SK-N-SH treated with all-trans-retinoic acid at 6 μM for 48 hours (cell line): ENCODE measurements at places on chromosomes 1 and 21.

DNA sequence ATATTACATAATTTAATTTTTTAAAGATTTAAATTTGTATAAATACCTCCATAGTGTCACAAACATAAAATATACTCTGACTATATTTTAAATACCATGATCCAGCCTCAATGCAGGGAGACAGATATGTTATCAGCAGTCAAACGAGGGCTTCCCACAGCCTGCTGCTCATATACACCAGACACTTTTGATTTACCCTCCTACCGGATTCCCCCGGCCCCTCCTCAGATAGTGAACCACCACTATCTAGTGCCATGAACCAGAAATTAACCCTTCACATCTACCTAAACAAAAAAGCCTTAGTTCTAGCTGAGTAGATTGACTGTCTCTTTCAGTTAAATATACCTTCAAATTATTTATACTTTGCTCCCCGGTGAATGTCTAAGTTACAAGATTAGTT, 52.4 kb upstream of the C1orf53 start:
- ATAC-seq: no peak

GRCh38 chr1:111952125-111952657, 37.3 kb downstream of the KCND3 start:
- ATAC-seq: no peak

GRCh38 chr1:114023377-114023776, 44.1 kb downstream of the OLFML3 start:
- ATAC-seq: no peak

DNA sequence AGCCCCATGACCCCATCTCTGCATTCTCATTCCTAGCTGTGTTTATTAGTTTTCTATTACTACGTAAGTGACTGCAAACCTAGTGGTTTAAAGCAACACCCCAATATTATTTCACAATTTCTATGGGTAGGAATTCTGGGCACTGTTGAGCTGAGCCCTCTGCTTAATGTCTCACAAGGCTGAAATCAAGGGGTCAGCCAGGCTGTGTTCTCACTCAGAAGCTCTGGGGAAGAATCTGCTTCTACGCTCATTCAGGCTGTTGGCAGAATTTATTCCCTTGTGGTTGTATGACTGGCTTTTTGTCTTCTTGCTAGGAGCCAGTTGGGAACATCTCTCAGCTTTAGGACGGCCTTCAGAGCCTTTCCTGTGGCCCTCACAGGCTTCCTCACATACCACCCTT, 181.0 kb downstream of the GIPC2 start:
- ATAC-seq: no peak

DNA sequence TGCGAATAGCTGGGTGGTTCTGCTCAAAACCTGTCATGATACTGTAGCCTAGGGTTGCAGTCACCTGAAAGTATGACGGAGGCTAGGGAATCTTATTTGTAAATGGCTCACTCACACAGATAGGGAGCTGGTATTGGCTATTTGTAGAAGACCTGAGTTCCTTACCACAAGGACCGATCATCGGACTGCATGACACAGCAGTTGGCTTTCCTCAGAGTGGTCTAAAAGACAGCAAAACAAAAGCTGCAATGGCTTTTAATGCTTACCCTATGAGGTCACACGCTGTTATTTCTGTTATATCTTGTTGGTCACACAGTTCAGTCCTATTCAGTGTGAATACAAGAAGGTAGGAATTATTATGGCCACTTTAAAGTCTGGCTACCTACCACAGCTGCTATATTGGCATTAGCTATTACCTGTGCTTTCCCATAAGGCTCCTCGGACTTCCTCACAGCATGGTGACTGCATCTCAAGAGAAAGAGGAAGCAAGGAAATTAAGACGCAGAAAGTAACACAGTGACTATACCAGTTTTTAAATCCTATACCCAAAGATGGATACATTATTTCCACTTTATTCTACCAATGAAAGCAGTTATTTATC, 68.4 kb upstream of the LRRC7 start:
- no peak for ATAC-seq

- peak; percentile 94 for ATAC-seq
Measured at GRCh38 chr1:89804642-89805237, 16.1 kb upstream of the LRRC8D start.

DNA sequence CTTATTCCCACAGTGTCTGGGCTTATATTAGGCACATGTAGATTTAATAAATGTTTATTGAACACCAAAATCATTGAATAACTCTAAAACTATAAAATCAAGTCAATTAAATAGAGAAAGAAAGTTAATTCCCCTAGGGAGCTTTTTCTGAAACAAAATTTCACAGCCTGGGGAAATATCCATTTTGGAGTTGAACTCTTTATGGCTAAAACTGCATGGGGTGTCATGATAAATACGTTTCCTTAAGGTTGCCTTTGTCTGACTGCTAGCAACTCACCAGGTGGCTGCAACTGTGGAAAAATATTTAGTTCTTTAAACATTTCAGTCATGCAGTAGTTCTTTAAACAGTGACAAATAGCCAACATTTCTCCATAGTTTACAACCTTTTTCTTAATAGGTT, 496.1 kb downstream of the LRRIQ3 start:
- ATAC-seq: no peak

DNA sequence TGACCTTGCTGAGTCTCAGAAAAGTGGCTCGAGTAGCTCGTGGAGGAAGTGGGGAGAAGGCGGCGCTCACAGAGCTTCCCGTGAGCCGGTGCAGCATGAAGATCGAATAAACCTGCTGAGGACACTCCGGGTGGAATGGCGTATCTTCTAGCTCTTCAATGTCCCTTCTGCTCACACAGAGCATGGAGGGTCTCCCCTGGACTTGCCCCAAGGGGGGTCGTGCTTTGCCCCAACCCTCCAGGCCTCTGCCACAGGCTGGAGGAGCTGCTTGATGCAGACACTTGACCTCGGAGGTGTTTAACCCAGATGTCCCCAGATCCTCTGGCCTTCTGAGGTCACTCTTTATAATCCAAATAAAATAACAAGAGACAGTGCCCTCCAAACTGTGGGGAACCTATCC, 2.2 kb upstream of the KRTAP10-12 start:
- no peak for ATAC-seq

DNA sequence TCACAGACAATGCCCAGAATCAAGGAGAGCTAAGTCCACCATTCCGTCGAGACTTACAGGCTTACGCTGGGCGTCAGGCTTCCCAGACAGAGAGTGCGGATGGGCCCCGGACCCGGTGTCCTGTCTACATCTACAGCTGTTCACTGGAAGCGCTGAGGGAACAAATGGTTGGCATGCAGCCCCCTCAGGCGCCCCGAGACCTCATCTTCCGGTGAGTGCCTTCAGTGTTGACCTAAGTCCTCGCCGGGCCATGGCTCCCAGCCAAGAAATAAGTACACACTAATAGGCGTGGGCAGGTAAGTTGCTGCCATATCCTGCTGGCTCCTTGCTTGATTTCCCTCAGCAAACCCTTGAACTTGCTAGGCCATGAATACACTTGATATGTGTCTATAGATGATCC, 26.2 kb downstream of the HYI start:
- ATAC-seq: no peak

DNA sequence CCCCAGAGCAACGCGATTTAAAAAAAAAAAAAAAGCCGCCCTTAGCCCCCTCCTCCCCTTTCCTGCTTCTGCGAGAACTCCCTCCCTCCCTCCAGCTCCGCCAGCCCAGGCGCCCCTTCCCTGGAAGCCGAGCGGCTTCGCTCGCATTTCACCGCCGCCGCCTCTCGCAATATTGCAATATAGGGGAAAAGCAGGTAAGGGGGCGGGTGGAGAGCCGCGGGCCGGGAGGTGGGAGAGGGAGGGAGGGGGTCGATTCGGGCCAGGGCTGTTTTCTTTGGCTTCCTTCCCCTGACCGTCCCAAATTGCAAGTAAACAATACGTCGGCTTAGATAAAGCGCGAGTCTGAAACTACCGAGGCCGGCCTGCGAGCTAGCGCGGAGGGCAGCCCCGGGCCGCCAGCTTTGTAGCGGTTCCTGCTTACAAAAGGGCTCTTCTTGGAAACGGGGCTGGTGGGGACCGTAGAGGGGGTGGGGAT, 408 bp downstream of the LMO4 start:
- peak; percentile 7; the same call in 2 of the 3 replicates for ATAC-seq

DNA sequence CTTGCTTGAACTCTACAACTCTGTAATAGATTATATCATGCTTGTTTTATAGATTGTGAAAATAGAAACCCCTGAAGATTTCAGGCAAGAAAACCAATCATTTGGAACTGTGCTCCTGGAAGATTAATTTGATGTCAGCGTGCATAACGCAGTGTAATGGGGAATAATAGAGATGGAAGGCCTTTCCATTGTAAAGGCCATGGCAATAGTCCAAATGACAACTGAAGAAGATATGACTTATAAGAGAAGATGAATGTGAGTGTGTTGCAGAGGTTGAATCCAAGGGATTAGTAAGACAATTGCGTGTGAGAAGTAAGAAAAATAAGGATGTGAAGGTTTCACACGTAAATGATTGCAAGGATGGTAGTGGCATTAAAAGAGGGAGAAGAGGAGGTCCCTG, 285.0 kb downstream of the DUSP10 start:
- no peak for ATAC-seq

- no peak for ATAC-seq
Measured at GRCh38 chr21:36532769-36533467, 53.0 kb upstream of the CLDN14 start.

- ATAC-seq: no peak
Measured at GRCh38 chr1:199646761-199647160, 380.7 kb upstream of the NR5A2 start.

- ATAC-seq: no peak
Measured at GRCh38 chr1:234941321-234942011, 187.2 kb downstream of the TOMM20 start.

DNA sequence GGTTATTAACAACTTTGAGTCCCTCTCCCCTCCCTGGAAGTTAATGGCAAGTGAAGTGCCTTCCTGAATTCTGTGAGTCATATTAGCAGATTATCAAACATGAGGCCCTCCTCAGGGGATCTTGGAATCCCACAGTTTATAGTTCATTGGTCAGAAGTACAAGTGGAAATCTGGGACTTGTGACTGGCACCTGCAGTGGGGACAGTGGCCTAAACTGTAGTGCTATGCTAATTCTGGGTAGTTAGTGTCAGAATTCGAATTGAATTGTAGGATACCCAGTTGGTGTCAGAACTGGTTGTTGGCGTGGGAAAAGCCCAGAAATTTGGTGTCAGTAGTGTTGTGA, 26.2 kb downstream of the ZYG11B start:
- ATAC-seq: no peak

- peak; percentile 51; the same call in 1 of the 3 replicates for ATAC-seq
Measured at GRCh38 chr21:44618504-44618903, 6.6 kb downstream of the KRTAP10-8 start.

- no peak for ATAC-seq
Measured at GRCh38 chr1:45015683-45016082, 3.6 kb downstream of the UROD start.

DNA sequence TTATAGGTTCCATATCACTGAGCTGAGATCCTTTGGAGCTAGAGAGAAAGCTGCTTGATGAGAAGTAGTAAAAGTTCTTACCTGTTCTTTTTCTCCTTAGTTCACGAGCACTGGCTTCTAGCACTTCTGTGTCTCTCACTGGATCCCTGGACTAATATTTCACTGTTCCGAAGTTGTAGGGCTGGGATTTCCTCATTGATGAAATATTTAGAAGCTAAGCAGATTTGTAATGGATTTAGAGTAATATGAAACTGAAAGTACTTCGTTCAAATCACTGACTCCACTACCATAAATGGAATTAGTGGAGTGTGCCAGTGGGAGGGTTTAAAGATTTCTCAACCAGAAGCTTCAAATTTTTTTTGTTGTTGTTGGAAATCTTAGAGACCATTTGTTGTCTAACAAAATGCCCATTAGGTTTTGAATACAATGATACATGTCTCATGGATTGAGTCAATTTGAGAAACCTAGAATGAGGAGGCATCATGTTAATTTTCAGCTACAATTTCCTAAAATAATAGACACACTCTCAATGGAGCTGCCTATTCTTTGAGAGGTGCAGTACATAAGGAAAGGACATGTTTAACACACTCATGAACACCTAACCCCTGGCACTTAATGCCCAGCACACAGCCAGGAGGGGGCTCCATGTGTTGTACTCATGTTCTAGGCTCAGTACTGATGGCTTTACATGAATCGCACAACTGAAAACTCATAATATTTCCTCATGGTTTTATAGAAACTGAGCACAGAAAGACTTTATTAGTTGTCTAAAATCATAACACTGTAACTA, at the start of gene GBP1:
Gene GBP1 (minus strand): TSS at position 130 of the 790 bp plus-strand sequence. CDS start 1,974 bp downstream, outside the sequence.
- peak; percentile 87 for ATAC-seq

- peak; percentile 53 for ATAC-seq
Measured at GRCh38 chr1:214422137-214422671, 129.2 kb downstream of the PTPN14 start.

DNA sequence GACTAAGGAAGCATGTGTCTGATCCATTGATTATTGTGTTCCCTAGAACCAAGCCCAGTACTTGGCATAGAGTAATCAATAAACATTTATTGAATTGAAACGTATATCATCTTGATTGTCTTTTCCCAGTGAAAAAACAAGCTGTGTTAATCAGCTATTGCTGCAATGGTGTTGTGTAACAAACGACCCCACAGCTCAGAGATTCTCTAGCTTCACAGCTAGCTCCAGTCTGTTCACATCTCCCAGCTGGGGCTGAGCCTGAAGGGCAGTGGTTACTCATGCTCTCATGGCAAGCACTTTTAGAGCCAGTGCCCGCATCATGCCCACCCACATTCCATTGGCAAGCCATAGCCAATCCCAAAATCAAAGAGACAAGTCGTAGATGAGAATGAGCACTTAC, 237.4 kb upstream of the RAB4A start:
- ATAC-seq: no peak

DNA sequence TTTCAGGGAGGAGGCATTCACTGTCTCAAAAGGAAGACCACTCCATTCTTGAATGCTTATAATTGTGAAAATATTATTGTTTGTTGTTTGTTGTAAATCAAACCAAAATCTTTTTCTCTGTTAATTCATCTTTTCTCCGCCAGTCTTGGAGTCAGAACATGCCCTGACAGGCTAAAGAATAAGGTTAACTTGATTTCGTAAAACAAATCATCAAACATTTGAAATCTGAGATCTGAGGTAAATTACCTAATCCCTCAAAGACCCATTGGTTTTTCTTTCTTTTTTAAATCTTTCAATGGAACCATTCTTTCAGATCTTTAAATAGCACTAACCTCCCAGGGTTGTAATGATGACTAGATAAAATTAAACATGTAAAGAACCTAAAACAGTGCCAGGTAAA, 430.1 kb upstream of the PTBP2 start:
- no peak for ATAC-seq

- no peak for ATAC-seq
Measured at GRCh38 chr1:117268535-117269455, 58.1 kb upstream of the VTCN1 start.

- ATAC-seq: no peak
Measured at GRCh38 chr1:187054862-187055757, 226.4 kb downstream of the PLA2G4A start.

DNA sequence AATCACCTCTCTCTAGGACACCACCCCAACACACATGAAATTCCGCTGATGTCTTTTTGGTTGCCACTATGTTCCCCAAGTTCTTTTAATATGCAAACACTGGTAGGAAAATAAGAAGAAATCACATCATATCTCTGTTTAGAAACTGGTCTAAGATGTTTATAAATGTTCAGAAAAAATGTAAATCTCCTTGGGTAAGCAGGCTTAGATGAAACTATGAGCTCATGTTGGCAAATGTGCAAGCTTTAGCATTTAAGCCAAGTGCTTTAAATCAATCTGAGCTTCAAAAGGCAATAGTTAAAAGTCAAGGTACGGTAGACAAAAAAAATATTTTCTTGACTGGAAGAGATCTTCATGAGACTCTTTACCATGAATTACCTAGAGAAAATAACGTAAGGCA, 25.2 kb upstream of the SLAMF9 start:
- no peak for ATAC-seq

- ATAC-seq: no peak
Measured at GRCh38 chr1:25485536-25486411, 55.1 kb downstream of the MACO1 start.

GRCh38 chr1:61640531-61641530, 84.1 kb downstream of the TM2D1 start:
- ATAC-seq: no peak
